DMS79 treated with DMSO at 0.1 percent for 48 hours (cell line): ENCODE measurements at places on chromosomes 13 and 19.

GRCh38 chr13:66781241-66781640, 448.9 kb downstream of the PCDH9 start:
- DNase-seq: no peak

- DNase-seq: no peak
Measured at GRCh38 chr19:58562122-58563033, 4.0 kb upstream of the UBE2M start.

GRCh38 chr19:21432590-21432989, 35.7 kb downstream of the ZNF493 start:
- DNase-seq: no peak

- peak; percentile 94 for DNase-seq
Measured at GRCh38 chr13:99987154-99988019, 5.8 kb downstream of the ZIC2 start.

- no peak for DNase-seq
Measured at GRCh38 chr19:1872807-1873523, 9.6 kb upstream of the KLF16 start.

DNA sequence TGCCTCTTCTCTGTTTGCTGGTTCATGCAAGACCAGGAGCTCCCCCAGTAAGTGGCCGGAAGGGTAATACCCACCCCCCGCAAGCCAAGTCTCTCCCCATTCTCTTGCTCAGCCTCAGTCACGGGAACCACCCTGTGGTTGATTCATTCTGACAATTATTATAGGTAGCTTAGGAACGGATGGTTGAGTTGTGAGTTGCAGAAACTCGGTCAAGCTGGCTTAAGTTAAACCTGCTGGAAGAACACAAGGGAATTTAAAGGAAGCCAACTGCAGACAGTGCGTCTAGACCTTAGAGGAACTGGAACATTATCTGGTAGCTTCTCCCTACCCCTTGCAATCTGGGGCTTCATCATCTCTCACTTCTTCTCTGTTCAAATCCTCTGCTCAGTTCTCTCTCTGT, 8.9 kb downstream of the FPR1 start:
- no peak for DNase-seq

DNA sequence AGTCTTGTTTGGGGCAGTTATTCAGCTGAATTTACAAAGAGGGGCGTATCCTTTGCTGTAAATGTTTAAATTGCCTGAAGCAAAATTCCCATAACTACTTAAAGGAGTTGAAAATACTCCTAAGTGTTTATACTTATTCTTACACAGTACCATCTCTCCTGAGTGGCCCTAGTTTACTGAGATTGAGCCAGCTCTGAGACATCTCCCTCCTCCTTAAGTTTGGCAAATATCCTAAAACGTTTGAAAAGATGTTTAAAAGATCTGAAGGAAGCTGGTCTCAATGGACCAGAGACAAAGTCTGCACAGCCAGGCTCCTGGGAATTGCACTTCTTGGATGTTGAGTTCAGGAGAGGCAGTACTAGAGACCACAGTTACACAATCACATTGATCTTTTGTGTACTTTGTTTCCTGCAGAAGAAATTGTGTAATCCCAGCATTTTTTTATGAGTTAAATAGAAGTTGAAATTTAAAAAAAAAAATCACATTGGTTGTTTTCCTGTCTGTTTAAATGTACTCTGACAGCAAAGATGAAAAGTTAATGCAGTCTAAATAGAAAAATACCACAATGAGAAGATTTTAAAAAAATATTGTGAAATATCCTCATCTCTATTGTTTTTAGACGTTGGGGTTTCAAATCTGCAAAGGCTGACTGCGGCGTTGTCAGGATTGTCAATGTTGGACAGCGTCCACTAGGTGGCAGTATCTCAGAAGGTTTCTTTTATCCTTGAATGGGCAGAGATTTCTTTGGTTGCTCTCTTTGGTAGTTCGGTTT, 20.7 kb downstream of the TNFSF11 start:
- peak; percentile 87 for DNase-seq

DNA sequence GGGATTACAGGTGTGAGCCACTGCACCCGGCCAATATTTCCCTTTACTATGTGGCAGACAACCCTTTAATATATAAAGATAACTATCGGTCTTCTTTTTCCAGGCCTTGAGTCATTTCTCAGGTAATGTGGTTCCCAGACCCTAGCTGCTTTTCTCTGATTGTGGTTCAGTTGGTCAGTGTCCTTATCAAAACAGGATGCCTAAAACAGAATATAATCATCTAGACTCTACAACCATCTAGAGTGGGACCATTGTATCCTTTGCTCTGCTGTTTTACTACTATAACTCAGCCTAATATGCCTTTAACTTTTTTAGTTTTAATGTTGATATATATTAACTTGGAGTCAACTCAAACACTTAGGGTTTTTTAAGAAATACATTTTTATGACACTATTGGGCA, 30.0 kb upstream of the HMGB1 start:
- no peak for DNase-seq

DNA sequence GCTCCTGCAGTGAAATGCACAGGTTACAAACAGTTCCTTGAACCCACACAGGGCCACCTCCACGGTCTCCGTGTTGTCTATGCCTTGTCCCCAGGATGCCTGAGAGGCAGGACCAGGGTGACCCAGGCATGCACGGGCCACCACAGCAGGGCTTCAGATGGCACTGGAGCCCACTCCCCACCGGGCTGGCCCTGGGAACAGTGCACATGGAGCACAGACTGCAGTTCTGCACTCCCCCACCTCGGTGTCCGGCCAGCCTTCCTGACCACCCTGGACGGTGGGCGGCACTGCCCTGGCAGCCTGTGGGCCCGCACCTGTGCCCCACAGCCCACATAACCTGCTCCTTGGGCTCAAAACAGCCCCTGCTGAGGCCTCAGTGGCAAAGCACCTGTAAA, 14.3 kb upstream of the SLC35E1 start:
- DNase-seq: no peak

- no peak for DNase-seq
Measured at GRCh38 chr19:54247106-54247930, 4.7 kb upstream of the LILRA6 start.

- no peak for DNase-seq
Measured at GRCh38 chr13:104773775-104774174, 1707.6 kb upstream of the SLC10A2 start.

- DNase-seq: no peak
Measured at GRCh38 chr19:9700229-9700981, 25.5 kb upstream of the ZNF562 start.

- no peak for DNase-seq
Measured at GRCh38 chr13:86900906-86901305, 770.3 kb upstream of the SLITRK5 start.

DNA sequence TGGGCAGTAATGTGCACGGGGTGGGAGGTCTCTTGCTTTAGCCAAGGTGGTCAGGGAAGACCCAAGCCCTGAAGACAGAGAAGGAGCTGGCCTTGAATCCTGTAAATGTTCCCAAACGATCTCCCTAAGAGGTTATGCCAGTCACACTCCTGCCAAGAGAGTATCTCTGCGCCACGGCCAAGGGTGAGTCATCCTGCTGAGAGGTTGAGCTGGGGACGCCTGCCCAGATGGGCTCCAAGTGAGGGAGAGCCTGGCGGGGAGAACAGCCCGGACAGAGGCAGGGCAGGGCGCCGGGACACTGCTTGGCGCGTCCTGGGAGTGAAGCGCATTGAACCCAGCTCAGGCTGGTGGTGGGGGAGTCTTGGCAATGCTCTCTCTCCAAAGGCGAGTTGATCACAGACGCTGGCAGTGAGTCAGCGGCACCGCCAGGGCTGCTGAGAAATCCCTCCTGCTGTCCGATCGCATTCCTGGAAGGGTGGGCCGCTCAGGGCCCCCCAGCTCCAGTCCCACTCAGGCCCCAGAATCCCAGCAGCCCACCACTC, 16.4 kb downstream of the SULT2B1 start:
- DNase-seq: peak; percentile 59

DNA sequence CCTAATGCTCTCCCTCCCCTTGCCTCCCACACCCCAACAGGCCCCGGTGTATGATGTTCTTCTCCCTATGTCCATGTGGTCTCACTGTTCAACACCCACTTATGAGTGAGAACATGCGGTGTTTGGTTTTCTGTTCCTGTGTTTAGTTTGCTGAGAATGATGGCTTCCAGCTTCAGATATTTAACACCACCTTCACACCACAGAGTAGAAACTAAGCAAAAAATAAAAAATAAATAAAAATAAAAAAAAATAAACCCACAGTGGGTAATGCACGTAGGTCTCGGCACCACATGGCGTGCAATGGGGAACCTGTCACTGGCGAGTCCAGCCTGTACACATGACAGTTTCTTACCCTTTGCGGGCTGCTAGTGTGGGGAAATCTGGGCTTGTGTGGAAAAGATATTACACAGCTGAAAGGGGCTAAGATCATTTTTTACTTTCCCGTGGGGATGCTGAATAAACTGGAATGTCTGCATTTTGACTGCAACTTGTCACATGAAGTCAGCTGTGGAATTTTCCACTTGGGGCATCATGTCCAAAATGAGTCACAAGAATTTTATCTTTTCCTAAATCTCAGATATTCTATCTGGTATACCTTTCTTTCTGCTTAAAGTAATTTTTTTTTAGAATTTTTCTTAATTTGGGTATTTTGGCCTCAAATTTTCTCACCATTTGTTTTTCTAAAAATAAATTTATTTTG, 170.5 kb downstream of the IRS2 start:
- no peak for DNase-seq

DNA sequence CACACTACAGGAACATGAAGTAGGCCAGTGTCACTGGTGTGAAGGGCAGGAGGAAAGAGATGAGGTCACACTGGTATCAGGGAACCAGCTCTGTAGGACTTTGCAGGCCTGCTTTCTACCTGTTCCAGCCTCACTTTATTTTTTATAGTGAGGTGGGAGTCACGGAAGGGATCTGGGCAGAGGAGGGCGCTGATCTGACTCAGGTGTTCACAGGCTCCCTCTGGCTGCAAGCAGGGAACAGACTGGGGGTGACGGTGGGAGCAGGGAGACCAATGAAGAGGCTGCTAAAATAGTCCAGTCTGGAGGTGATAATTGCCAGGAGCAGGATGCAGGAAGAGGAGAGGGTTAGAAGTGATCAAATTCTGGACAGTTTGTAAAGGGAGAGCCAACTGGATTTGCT, 2.8 kb downstream of the THAP8 start:
- no peak for DNase-seq

GRCh38 chr13:94087100-94087499, 392.4 kb downstream of the DCT start:
- DNase-seq: no peak

DNA sequence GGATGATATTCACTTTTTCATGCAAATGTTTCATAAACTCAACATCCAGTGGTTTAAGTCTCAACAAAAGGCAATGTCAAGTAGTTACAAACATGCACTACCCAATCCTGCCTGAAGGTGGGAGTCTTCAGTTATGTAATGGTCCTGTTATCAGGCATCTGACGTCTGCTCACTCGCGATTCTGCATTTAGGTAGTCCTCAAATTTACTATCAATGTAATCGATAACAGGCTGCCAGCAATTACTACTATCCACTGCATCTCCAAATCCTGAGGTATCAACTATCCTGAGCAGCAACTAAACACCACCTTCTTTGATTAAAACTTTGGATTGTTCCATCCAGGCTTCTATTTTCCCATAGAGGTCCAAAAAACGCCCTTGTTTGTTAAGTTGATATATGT, 51.2 kb downstream of the NLRP12 start:
- no peak for DNase-seq

GRCh38 chr19:1851654-1852580, 3.6 kb upstream of the REXO1 start:
- peak; percentile 21 for DNase-seq

GRCh38 chr13:98429977-98430736, 146.8 kb downstream of the STK24 start:
- DNase-seq: peak; percentile 82

DNA sequence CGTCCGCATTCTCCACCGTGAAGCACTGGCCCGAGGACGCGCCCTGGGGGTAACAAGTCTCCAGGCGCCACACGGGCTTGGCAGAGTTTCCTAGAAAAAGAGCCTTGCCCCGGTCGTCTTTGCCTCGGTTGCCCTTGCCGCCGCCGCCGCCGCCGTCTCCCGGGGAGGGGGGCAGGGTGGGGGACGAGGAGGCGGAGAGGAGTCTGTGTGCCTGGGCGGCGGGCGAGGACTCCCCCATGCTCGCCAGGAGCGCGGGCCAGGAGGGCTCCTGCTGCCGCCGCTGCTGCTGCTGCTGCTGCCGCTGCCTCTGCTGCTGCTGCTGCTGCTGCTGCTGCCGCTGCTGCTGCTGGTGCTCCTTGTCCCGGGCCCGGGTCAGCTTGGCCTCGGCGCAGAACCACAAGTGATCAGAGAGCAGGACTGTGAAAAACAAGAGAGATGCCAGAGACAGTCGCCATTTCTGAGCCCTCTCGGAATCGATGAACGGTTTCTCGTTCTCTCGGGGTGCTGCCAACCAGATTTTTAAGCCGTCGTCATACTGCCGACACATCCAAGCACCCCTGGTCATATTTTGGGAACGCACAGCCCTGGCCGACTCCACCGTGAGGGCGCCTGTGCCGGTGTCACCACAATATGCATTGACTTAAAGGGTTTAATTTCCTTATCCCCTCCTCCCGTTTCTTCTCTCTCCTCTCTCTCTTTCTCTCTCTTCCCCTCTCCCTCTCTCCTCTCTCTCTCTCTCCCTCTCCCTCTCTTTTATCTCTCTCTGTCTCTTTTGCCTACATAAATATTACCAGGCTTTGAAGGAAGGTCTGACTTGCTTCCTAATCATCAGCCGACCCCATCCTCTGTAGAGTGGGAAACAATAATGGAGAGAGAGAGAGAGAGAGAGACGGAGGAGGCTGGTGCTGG, 349.1 kb downstream of the LIG4 start:
- DNase-seq: peak; percentile 83

DNA sequence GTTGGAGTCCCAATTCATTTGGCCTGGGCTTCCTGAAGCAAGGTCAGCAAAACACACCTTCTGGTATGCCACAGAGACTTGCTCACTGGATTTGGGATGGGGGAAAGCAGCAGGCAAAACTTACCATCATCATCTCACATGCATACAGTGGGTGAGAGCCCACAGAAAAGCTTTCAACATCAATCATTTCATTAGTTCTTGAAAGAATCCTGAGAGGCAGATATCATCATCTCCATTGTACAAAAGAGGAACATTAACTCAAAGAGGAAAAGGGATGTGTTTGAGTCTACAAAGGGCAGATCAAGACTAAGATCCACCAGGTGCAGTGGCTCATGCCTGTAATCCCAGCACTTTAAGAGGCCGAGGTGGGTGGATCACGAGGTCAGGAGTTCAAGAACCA, 6.4 kb downstream of the WDR87 start:
- DNase-seq: no peak

- DNase-seq: peak; percentile 91
Measured at GRCh38 chr13:95641291-95642027, 3.0 kb downstream of the DZIP1 start.

GRCh38 chr13:49625392-49626079, 2.8 kb upstream of the ARL11 start:
- no peak for DNase-seq

- DNase-seq: no peak
Measured at GRCh38 chr13:26697069-26697955, 63.3 kb downstream of the GPR12 start.
